AG20443 (cell line): ENCODE measurements at places on chromosomes 16 and 17.

- peak; percentile 66 for DNase-seq
Observed at GRCh38 chr17:45261577-45262515, at the start of gene SPATA32. TSS of gene SPATA32 (minus strand) at chr17:45262094. CDS start at chr17:45262016, 78 bp downstream.

GRCh38 chr16:67194260-67194659 is 2.3 kb downstream of the E2F4 start:
- DNase-seq = no peak

DNA sequence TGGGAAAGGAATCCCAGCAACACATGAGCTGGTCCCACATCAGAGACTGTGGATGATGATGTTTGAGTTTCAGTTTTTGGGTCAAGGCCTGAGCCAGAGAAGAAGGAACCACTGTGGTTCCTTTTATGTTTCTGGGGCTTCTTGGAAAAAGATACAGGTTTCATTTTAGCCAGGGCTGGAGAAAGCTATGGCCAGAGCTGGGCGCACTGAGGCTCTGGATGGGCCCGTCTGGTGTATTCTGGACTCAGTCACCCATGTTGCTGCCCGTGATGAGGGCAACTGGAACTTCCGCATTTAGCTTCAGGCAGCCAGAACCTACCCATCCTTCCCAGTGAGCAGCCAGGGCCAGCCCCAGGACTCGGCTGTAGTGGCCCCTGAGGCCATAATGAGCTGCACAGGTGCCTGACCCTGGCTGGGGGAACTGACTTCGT is 15.0 kb upstream of the PITPNA start:
- no peak for DNase-seq

DNA sequence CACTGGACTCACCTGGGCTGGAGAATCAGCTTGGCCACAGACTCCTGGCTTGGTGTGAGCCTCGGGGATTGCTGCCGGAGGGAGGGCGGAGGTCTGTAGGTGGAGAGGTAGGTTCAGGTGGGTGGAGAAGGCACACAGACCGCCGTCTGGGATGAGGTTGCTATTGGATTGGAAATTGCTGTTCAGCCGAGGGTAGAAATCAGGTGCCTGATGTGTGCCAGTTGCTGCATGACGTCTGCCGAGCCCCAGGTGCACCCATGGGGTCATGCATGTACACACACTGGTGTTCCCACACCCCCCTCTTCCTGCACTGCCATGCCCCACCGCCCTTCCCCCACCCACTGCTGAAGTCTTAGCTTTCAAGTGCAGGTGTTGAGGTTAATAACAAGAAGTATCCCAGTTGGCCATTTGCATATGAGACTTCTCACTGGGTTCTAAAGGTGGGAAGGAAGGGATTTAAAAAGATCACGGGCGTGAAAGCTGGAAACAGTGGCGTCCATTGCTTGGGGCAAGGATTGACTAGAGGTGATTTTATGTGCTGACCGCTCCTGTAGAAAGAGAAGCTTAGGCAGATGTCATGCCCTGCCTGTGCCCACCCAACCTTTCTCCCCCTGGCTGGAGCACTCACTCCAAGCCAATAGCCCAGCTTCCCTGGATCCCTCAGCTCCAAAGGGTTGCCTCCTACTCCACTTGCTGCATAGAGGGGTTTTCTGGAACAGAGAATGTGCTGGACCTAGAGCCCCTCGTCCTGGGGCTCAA is 193.6 kb downstream of the CCDC182 start:
- DNase-seq = no peak

DNA sequence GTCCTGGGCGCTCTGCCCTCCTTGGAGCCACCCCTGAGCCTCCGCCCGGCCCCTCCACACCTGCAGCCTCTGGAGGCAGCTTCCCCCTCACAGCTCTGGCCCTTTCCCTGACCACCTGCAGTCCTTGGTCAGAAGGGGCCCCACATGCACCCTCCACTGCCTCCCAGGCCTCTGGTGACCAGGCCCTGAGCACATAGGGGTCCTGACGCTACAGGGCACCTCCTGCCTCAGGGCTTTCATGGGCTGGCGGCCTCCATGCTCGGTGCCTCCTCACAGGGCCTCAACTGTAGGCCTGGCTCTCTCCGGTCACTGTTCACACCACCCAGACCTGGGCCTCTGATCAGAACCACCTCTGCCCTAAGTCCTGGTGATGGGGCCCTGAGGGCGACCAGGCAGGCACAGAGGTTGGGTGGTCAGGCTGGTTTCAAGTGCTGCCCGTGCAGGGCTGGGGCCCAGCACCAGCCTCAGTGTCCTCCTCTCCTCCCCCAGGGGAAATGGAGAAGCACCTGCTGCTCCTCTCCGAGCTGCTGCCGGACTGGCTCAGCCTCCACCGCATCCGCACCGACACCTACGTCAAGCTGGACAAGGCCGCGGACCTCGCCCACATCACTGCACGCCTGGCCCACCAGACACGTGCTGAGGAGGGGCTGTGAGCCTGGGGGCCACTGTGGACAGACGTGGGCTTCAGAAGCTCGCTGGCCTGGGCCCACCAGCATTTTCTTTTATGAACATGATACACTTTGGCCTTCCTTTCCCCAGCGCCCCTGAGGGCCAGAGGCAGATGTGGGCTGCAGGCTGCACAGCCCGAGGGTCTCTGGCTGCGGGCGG is 3.9 kb downstream of the APRT start:
- no peak for DNase-seq

DNA sequence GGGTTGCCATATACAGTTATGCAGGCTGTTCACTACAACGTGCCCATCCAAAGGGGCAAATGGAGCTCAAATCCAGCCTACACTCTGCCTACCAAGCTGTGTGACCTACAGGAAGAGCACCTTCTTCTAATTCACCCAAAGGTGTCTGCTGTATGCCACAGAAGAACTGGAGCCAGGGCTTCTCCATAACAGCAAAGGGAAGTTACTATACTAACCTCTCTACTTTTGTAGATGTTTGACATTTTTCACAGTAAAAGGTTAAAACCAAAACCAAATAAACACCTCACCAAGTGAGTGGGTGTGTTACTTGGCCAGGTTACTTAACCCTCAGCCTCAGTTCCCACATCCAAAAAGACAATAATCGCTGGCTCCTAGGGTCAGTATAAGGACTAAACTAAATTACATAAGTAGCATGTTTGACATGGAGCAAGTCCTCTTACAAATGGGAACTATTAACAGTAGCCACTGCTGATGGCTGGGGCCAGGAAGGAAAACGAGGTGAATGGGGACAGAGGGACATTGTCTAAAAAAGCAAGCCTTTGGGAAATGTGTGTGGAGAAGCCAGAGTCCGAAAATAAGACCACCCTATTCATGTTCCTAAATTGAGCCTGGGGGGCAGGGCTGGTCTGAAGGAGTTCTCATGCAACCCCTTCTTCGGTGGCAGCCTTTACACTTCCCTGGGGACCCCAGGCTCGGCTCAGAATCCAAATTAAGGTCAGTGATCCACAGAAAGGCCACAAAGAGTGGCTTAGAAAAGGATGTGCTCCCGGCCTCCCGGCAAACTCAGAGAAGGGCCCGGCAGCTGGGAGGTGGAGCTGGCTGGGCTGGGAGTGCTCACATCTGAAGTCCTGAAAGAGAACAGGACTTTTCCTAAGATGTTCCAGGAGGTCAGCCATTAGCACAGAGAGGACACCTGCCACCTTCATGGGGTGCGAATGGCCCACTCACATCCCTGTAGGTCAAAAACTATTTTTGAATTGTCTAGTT is 13.5 kb downstream of the CUEDC1 start:
- no peak for DNase-seq

GRCh38 chr16:86129541-86129940 is 230.6 kb downstream of the IRF8 start:
- no peak for DNase-seq

- DNase-seq = no peak
Observed at GRCh38 chr16:9404811-9405210, 313.4 kb downstream of the HAPSTR1 start.

GRCh38 chr16:80100186-80100585 is 440.6 kb upstream of the DYNLRB2 start:
- DNase-seq = no peak

- DNase-seq = no peak
Observed at GRCh38 chr17:4559139-4559791, 1.1 kb downstream of the GGT6 start.

DNA sequence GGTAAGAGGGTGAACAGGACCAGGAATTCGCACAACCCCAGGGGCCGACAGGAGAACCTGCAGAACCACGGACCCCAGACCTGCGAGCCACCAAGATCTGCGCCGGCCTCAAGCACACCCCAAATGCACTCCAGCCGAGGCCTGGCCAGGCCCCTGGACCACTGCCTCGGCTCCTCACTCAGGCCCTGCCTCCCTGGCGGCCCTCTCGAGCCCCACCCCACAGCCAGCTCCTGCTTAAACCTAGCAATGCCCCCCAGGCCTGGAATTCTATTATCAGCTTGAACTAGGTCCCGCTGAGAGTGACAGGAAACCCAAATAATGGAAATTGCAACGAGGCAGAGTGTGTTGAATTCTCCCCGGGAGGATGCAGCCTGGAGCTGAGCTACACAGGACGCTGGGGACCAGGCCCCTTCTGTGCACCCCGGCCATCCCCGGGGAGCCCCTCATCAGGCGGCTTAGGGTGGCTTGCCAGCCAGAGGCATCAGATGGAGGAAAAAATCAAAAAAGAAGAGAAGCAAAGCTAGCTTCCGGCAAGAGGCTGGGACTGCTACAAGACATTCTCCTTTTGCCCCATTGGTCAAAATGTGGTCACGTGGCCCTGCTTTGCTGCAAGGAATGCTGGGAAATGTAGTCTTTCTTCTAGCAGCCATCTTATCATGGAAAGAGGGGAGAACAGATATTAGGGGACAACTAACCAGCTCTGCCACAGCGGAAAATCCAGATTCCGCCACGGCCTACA is 2.4 kb upstream of the ENPP7 start:
- DNase-seq = peak; percentile 95

DNA sequence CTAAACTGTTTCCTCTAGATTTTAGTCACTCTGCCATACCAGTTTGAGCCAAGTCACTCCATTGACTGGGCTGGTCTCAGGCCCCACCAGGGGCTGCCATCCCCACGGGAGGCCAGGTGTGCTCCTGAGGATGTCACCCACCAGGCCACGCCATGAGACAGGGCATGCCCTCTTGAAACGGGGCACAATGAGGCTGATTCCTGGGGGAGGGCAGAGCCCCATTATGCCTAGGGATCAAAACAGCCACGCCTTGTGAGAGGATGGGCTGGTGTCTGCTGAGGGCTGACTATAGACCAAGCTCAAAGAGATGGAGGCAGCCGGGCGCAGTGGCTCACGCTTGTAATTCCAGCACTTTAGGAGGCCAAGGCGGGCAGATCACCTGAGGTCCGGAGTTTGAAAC is 21.5 kb downstream of the GINS2 start:
- no peak for DNase-seq

DNA sequence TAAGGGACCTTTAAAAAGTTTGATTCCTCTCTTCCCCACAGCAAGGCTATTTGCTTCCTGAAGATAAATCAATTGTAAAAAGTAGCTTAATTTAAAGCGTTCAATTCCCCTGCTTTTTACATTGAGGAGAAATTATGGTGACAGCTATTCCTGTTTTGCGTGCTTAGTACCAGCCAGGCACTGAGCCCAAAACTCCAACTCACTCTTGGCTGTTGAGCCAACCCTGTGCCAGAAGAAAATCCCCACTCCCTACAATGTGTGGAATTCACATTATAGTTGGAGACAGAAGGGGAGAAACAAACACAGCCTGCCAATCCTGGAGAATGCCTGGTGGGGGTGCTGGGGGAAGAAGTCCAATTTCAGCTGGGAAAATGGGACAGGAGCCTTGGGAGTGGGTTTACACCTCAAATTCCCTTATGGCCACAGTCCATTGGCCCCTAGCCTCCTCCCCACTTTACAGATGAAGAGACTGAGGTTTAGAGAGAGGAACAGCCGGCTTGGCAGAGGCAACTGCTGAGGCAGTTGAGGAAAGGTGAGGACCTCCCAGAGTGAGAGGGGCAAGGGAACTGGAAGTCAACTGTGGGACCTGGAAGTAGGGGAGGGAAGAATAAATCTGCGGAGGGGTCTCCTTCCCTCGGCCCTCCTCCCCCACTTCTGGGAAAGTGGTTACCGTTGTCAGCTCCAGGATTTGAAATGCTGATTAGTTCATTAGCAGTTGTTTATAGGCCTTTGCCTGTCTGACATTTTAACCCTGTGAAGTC is 26.1 kb downstream of the CDH1 start:
- DNase-seq = peak; percentile 74

DNA sequence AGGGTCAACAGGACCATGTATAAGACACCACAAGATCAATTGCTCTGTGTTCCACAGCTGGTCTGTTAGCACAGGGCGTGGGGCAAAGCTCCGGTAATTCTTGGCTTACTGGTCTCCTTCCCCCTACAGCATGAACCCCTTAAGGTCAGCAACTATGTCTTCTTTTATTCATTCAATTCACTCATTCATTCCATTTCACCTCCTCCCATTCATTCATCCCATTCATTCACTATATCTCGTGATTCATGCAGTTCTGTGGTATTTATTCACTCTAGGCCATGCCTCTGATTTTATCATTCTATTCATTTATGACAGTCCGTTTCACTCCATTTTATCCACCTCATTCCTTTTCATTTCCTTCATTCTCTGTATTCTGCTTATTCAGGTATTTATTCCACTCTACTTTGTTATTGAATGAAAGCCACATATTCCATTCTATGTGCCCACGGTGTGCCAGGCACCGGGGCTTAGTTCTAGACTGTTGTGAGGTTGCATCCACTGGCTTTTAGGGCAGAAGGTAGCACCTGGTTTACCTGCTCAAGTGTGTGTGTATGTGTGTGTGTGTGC is 19.0 kb upstream of the WFDC1 start:
- no peak for DNase-seq

GRCh38 chr16:7964167-7964566 is 626.1 kb downstream of the TMEM114 start:
- DNase-seq = no peak

- DNase-seq = no peak
Observed at GRCh38 chr17:13590441-13590840, 11.3 kb downstream of the HS3ST3A1 start.

- DNase-seq = no peak
Observed at GRCh38 chr16:78552106-78552675, 452.7 kb downstream of the WWOX start.

- DNase-seq = no peak
Observed at GRCh38 chr17:42695500-42695899, 13.2 kb downstream of the CNTNAP1 start.

DNA sequence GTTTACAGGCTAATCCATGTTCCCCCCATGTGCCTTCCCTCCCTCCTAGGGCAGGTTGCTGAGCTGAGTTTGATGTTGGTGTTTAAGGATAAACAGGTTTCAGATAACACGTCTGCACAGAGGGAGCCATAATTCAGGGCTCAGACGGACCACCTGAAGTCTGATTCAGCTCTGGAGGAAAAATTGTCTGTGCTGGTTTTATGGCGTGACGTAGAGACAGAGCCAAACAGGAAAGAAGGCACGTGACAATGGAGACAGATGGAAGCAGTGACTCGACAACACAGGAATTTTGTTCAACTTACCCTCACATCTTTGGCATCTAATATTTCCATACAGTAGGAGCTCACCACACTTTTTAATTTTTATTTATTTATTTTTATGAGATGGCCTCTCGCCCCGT is 10.7 kb upstream of the USP10 start:
- peak; percentile 76 for DNase-seq
